ENCODE measurements at places on chromosomes 7 and 10.

GRCh38 chr7:69749372-69749979 is 151.2 kb downstream of the AUTS2 start:
- DNase-seq = no peak

DNA sequence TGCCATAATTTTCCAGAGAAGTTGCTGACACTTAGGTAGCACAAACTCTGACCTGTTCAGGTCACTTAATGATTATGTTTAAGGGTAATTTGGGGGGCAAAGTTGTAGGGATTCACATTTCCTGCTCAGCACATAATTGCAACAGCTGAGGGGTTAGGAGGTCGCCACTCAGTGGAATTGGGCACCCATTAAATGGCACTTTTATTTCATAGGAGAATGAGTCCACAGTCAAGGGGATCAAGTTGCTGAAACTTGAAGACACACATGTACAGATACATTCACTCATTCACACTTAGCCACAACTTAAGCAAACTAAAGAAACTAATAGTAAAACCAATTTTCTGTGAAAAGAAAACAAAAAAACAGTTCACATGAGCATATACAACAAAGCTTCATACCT is 1.5 kb downstream of the PCDH15 start:
- DNase-seq = no peak

DNA sequence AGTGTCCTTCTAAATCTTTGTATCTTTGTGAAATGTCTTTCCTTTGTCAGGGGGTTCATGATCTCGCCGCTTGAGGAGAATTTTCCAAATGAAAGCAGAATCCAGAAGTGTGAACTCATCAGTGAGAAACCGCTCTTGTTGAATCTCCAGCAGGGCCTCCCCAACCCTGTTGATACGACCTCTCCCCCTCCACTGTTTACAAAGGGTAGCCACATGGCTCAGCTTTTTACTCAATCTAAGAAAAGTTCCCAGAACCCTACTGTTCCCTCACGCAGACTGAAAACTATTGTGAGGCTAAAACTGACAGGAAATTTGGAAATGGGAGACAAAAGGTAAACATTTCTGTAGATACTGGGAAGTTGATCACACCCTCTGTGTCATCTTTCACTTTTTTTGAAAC is 73.9 kb downstream of the SEMA3C start:
- no peak for DNase-seq

DNA sequence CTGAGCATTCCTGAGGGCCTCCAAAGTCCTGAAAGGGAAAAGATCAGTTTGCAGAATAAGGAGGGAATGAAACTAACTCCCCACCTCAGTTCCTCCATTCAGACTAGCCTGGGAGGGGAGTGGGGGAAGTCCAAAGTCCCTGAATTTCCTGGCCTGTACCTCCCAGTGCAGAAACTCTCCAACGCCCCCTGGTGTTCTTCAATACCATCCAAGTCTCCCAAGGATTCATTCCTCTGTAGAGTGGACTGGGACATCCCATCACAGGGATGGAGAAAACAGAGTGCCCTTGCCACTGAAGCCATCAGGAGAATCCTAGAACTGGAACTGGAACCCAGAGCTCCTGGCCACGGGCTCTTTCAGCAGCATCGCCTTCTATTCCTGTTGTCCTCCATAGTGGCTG is 1.6 kb upstream of the COL13A1 start:
- no peak for DNase-seq

- DNase-seq = no peak
These were observed 82.0 kb downstream of the ELFN1 start for GRCh38 chr7:1752111-1752510.

DNA sequence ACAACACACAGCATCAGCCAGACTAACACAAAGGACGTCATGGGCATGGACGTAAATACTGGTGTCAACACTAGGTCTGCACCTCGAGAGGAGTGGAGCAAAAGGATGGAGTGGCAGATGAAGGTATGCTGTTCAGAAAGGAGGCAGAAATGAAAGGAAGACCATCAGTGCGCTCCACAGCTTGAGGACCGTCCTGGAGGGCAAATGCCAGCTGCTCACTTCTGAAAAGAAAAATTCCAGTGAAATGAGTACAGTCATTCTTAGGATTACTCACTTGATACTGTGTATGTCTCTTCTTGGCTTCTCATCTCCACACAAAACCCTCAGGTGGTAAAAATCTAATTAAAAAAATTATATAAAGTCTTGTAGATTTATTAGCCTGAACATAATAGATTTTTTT is 44.8 kb downstream of the EGFR start:
- no peak for DNase-seq

- DNase-seq = no peak
These were observed 131.7 kb upstream of the EEPD1 start for GRCh38 chr7:36021367-36021766.

DNA sequence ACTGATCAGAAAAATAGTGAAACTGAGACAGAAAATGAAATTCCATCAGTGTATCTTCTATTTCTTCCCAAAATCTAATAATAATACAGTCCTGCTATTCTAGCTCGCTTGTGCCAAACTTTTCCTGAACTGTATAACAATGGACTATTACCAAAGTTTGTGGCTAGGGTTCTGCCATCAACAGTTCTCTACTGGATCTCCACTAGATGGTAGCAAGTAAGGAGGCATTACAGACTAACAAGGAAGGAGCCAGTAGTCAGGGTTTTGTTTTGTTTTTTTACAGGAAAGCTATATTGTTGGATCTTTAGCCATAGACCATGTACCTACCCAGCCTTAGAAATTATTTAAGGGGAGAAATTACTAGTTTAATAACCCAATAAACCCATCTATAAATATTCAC is 10.8 kb downstream of the MTERF1 start:
- no peak for DNase-seq

- DNase-seq = no peak
These were observed 34.9 kb downstream of the TAX1BP1 start for GRCh38 chr7:27774717-27775328.

DNA sequence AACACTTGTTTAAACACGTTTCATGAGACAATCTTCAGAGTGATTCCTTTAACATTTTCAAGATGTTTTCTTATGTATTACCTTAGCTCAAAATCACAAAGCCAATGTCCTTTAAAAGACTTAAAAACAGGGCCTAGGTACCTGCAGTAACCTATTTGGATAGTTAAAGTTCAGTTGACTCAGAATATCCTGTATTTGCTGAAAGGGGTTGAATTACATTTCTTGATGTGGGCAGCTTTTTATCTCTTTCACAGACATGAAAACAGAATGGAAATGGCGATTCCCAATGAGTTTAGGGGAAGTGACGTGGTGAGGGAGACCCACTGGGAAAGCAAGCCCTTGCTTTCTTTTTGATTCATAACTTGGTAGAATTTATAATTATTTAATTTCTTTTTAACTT is 324.4 kb upstream of the AOAH start:
- DNase-seq = no peak

DNA sequence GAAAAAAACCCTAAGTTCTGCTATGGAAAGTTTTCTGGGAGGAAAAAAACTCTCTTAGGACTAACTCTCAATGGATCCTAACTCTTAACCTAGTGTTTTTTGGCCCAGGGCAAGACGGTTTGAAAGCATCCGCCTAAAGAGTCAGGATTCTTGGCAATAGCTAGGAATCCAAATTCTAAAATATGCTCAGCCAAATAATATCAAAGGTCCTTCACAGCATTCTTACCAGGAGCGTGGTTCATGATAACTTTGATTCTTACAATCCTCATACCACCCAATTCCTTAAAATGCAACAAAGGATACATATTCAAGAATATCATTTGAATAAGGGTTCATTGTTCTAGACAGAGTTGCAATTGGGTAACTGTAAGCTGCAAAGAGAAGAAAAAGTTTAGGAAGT is 21.3 kb downstream of the CPA1 start:
- DNase-seq = no peak

DNA sequence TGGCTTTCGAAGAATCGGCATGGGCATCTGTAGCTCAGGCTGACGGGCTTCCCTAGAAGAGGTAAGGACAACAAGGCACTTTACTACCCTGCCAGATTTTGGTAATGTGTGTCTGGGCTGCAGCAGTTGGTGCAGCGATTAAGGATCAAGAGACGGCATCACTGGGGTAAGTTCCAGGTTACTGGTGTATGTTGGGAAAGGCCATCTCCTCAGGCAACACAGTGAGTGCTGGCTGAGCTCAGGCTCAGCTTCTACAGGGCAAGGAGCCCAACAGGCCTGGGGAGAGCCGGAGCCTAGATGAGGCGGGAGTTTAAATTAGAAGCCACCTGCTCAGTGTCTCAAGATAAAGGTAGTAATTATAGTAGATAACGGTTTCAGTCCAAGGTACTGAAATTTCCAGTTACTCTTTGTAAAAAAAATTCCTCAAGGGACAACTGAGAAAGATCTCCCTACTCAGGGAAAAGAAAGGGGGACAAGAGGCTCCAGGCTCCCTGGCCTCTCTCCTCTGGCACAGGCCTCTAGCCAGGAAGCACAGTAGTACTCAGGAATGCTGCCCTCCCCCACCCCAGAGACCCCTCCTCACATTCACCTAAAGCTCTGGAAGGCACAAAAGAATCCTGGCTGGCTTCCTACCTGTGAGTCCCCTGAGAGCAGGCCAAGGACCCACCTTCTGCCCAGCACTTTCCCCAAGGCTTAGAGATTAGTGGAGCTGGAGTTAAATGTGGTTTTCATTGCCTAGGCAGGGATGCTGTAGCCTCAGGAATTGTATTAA is 3.9 kb downstream of the CXCL12 start:
- DNase-seq = no peak

GRCh38 chr10:69880301-69881081 is 78.8 kb downstream of the COL13A1 start:
- DNase-seq = no peak

DNA sequence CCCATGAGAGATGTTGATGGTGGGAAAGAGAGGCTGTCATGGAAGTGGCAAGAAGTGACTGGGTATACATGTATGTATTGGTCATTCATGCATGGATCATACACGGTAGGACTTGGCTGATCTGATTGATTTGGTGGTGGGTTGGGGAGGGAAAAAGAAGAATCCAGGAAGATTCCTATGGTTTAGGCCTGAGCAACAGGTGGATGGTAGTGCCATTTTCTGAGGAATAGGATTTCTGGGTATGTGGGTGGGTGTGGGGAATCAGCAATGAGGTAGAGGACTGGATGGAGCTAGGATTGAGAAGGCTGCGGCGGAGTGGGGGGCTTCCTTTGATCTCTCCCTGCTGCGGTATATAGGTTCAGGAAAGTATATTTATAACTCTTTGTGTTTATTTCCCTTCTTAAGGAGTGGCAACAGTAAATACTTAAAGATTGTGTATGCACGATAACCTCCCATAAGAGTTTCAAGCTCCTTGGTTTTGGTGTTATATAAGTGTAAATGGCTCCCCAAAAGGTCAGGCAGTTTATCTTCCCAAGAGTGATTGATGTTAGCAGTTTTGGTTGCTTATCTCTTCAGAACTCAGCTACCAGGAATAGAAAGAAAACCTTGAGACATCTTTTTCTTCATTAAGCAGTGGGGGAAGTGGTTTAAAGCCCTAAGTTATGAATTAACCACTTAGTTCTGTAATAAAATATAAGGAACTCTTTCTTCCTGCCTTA is 100.1 kb downstream of the LSMEM1 start:
- no peak for DNase-seq

GRCh38 chr10:87852089-87852488 is 11.2 kb downstream of the KLLN start:
- no peak for DNase-seq

GRCh38 chr7:120841608-120842007 is 16.3 kb downstream of the TSPAN12 start:
- DNase-seq = no peak

DNA sequence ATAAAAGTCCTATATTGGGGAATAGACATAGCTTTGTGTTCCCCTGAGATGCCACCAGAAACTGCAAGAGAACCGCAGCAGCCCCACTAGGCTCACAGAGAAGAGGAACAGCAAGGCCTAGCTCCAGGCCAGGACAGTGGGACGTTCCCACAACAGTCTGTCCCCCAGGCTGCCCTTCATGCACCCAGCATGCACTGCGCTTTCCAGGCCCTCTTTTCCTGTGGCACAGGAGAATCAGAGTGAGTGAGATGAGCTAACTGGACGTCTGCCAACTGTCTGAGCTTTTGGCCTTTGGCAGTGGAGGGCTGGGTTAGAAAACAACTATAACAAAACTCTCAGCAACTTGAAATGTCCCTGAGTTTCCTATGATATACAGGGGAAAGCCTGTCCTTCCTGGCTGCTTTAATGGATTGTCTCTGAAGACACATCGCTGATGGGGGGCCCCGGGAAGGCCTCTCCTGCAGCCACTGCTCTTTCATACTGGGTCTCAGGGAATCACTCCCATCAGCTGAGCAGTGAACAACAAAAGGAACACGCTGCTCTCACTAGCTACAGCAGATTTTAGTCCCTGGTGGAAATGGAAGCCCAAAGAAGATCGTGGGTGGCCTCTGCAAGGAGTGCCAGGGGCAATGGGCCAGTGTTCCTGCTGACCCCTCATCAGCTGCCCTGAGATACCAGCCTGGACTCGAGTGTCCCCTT is 53.5 kb downstream of the PODXL start:
- no peak for DNase-seq

GRCh38 chr7:122886357-122887081 is at the start of gene CADPS2:
Gene CADPS2 (minus strand): TSS chr7:122886460. CDS start chr7:122886337, 123 bp downstream.
- no peak for DNase-seq

Data from stimulated activated CD8-positive, alpha-beta memory T cell treated with anti-CD3 and anti-CD28 coated beads, Interleukin-4, amount 100 ng/mL, for 1 hour (primary cell).